ENCODE measurements at places on chromosomes 7 and 10.

- peak; percentile 85 for DNase-seq
Measured at GRCh38 chr7:128869138-128869943, 6.7 kb downstream of the ATP6V1F start.

GRCh38 chr7:38453168-38453567 lies 178.0 kb downstream of the AMPH start:
- no peak for DNase-seq

DNA sequence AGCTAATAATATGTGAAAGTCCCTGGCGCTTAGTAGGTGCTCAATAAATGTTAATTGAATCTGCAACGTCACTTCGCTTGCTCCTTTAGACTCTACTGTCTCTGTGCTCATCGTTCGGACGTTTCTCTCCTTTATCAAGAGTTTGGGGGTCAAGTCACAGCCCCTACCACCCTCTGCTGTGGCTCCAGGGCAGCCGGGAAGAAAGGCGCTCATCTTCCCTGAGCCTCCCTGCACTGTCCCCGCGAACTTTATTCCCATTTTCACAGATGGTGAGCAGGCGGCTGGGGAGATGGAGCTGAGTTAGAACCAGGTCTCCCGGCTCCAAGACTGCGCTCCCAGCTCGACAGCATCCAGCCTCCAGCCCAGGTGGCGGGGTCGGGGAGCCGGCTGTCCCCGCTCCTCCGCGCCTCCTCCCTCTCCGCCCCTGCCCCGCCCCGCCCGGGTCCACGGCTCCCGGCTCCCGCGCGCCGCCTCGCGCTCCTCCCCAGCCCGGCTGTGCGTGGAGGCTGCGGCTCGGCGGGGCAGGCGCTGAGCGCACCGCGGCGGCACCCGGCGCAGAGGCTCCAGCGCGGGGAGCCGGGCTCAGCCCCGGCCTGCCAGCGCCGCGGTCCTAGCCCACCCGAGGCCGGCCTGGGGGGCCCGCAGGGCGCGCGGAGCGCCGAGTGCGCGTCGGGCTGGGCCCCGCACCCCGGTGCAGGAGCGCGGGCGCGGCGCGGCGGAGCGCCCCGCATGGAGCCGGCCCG lies at the start of gene CLEC2L:
TSS of gene CLEC2L (plus strand) at position 487 of the 743 bp plus-strand sequence. CDS start at position 730, 243 bp downstream.
- peak; percentile 32 for DNase-seq

DNA sequence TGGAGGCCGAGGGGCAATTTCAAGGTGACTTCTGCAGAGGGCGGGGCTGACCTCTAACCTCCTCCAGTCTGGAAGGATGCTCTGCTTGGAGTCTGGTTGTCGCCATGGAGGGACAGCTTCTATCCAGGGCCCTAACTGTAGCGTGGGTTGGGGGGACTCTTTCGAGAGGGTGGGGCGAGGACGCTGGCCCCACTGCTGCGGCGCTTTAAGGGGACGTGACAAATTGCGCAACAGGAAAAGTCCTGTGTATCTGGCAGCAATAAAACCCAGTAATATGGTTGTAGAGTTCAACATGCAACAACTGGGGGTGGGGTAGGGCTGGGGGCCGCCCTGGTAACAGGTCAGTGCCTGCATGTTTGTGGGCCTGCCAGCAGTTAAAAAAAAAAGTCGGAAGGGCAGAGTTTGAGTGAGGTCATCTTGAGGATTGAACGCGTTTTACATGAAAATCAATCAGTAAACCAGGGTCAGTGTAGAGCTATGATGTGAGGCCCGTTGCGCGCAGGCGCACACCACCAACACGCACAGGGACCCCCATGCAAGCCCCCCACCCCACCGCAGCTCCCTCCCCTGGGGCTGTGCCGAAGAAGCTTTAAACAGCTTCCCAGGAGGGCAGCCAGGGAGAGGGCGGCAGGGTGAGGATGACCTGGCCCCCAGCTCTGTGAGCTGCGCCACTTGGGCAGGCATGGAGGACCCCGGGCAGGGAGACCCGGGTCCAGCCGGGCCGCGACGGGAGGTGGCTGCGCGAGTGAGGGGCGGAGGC lies 4.3 kb downstream of the SHH start:
- peak; percentile 82 for DNase-seq

- no peak for DNase-seq
Measured at GRCh38 chr7:22008087-22008486, 62.4 kb upstream of the CDCA7L start.

- DNase-seq, result no peak
Measured at GRCh38 chr10:48926764-48927540, 12.7 kb downstream of the LRRC18 start.

GRCh38 chr7:145434811-145435210 lies 599.0 kb upstream of the TPK1 start:
- DNase-seq, result no peak

DNA sequence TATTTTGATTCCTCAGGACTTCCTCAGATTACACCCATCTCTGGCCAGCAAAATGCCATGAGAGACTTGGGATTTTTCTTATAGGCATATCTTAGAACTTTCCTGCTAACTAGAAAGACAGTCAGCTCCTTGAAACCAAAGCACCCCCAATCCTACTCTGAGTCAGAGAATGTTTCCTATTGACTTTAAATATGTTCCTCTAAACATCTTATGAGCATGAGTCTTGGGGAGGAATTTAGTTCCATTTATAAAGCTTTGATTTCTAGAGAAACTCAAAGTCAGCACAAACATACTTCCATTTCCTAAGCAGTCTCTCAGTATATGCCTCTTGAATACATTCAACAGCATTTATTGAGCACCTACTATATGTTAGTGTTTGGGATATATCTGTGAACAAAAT lies 128.5 kb downstream of the INHBA start:
- no peak for DNase-seq

- DNase-seq, result peak; percentile 95
Measured at GRCh38 chr10:101031796-101032636, 982 bp downstream of the SFXN3 start.

DNA sequence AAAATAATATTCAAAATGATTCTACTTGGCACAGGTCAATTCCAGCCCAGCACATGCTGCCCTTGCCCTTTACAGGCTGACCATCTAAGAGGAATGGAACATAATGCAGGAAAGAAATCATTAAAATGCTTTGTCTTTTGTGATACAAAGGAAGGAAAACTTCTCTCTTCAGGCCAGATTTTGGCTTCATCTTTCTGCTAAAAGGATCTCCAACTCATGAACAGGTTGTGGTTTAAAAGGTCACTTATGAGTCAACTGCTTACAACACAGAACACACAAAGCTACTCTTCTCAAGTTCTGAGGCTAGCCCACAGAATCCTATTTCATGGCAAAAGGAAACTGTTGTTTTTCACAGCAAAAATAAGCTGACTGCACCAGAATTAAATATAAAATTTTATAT lies 197.1 kb downstream of the DOCK4 start:
- no peak for DNase-seq

- no peak for DNase-seq
Measured at GRCh38 chr7:26916336-26916735, 51.9 kb upstream of the SKAP2 start.

DNA sequence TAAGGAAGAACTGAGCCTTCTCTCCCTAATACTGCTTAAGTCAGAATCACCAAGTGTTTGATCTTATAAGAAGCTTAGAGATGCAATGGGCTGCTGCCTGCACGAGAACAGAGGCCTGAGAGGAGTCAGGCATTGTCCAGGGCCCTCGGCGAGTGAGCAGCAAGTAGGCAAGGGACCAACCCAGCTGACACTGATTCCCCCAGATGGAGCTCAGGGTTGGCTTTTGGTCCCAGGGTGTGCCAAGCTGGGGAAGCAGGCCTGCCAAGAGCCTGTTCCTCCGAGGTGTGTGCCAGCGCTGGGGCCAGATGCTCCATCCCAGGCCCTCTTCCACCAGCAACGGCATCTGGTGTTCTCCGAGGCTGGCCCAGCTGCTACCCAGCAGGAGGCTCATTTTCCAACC lies 222.0 kb upstream of the ZMIZ1 start:
- no peak for DNase-seq

DNA sequence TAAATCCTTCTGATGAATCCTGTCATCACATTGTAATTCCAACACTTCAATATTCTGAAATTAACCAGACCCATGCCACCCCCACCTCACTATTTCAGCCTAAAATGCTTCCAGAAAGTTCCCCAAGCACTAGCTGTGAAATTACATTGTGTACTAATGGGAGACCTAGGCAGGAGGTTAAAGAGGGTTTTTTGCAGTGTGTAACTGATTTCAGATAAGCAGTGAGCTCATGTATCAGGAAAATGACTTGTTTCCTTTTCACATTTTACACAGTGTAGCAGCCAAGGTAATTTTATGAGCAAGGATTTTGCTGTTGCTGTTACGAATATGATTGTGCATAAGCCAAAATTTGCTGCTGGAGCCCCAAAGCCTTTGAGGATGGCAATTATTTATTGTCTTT lies 129.0 kb downstream of the INHBA start:
- DNase-seq, result no peak

GRCh38 chr7:48089046-48090003 lies at the start of gene UPP1:
TSS of gene UPP1 (plus strand) at chr7:48089265. CDS start at chr7:48094784, 5,519 bp downstream.
- peak; percentile 76 for DNase-seq

All from kidney (tissue), 22 donors.